ENCODE measurements at places on chromosomes 3 and 15.

GRCh38 chr3:194133661-194134230 lies 2.2 kb upstream of the HES1 start:
- DNase-seq, result no peak

DNA sequence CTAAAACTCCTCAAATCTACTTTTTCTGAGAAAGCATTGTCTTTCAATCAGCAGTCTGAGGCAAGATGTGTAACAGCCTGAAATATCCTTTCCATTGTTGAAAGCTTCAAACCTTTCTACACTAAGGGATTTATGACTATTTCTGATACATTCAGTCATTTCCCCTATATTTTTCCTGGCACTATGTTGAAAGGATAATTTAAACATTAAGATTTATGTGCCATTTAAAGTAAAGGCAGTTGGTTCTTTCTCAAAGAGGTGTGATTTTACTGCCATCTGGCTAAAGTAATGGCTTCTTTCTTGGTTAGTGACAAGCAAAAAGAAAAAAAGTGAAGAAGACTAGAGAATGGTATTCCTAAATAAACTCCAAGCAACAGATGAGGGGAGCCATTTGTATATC lies 249.6 kb upstream of the COL8A1 start:
- DNase-seq, result no peak

DNA sequence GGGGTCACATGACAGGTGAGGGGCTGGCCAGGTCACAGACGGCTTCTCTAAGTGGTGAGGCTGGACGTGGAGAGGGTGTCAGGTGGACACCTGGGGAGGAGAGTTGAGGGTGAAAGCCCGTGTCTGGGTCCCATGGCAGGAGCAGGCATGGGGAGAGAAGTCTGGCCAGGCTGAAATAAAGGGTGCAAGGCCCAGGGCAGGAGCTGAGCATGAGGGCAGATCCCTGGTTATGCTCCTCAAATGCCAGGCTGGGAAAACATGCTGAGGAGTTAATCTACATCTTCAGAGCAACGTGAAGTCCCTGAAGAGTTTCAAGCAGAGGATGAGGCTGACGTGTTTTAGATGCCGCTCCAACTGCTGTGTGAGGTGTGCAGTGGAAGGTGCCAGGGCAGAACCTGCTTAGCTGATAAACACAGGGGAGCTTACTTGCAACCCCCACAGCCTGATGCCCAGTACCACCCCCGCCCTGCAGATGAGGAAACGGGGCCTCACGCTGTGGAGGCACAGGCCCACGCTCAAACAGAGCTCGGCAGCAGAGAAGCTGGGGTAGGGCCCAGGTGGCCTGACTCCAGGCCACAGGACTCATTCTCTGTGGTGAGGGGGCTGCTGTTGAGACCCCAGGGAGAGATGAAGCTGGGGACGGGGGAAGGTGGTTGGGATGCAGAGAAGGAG lies 40.5 kb downstream of the HCN4 start:
- DNase-seq, result no peak

GRCh38 chr3:28207000-28207733 lies 34.3 kb upstream of the CMC1 start:
- DNase-seq, result no peak

DNA sequence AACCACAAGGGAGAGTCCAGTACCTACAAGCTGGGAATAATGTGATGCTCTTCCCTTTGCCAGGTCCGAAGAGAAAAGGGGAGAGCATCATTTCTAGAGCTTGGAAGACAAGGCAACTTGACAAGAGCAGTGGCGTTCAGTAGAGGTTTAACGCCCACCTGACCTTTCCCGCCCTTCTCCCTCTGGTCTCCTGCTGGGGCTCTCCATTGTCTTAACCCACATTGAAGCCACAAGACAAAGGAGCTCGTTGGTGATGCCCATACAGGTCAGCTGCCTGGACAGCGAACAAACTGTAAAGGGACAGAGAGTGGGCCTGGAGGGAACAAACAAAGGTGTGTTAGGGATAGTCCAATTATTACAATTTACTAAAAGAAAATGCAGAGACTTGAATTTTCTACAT lies 13.1 kb upstream of the DUT start:
- no peak for DNase-seq

DNA sequence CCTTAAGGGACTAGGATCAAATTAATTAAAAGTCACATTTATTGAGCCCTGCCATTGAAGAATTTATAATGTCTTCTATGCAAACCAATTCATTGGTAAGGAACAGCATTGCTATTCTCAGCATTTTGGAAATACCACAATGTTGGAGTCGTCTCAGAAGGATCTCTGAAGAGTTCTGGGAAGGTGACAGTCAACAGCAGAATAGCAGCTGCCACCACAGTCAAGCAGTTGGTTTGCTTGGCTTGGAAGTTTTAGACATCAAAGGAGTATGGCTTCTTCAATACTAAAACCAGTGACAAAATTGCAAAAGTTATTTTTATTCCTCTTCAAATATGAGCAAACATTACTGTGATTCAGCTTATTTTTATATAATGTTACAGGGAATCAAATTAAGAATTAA lies 167.9 kb downstream of the CNTN4 start:
- DNase-seq, result no peak

DNA sequence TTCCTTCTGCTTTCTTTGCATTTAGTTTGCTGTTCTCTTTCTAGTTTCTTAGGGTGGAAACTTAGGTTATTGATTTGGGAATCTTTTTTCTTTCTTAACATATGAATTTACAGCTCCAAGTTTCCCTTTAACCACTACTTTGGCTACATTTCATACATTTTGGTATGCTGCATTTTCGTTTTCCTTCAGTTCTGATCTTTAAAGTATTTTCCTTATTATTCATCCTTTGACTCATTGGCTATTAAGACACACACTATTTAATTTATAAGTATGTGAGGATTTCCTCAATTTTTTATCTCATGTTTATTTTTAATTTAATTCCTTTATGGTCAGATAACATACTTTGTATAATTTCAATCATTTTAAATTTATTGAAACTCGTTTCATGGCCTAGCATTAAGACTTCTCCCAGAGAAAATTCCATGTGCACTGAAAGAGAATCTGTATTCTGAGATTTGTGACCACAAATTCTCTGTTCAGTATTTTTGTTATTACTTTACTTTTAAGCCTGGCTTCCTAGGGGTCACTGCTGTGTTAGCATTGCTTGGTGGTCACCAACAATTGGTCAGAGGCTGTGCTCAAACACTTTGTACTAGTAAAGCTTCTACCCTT lies 87.7 kb downstream of the CFAP20DC start:
- peak; percentile 34 for DNase-seq

DNA sequence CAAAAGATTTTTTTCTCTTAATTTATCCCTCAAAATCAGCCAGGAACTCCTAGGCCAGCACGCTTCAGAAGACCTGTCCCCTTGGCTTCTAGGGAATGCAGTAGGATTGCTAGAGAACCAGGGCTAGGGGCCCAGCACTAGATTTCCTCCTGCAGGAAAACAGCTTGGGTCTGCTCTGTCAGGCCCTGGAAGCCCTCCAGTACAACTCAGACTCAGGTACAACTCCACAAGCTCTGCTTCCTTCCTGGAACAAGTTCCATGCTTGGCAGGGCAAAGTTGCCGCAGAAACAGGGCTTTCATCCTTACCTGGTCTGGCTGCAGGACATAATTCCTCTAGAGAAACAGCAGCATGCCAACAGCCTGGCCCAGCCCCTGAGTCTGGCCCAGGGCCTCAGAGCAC lies 96.1 kb upstream of the CTNNB1 start:
- DNase-seq, result no peak

DNA sequence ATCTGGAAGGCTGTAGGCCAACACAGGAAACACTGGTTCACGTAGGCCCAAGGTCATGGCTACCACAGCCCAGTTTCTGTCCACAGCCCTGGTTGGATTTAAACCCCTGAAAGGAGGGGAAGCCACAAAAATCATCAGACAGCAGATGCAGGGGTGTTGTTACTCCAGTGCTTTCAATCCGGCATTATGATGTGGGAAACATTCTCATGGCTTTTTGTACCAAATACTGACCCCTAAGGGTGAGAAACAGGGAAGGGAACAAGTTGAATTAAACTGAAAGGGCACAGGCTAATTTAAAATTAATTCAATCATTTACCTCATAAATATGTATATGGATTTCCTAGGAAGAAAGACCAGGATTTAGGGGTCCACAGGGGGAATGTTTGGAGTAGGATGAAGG lies 375.6 kb downstream of the CTNNB1 start:
- DNase-seq, result no peak

DNA sequence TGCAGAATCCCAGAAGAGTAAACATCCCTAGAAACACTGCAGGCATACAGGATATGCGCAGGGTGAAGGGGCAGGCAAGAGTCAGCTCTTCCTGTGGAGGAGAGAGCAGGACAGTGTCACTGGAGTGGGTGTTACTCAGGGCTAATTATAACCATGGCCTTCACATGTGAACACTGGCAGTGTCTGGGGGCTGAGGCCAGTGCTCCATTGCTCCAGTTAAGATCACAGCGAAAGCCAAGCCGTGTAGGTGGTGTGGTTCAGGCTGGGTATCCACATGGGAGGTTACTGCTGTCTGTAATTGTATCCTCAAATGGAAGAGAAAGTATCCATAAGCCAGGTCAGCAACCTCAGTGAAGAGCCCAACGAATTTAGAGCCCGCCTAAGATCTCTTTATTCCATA lies 84.6 kb downstream of the MESD start:
- DNase-seq, result no peak

GRCh38 chr3:74041068-74041675 lies 416.4 kb upstream of the PDZRN3 start:
- no peak for DNase-seq

DNA sequence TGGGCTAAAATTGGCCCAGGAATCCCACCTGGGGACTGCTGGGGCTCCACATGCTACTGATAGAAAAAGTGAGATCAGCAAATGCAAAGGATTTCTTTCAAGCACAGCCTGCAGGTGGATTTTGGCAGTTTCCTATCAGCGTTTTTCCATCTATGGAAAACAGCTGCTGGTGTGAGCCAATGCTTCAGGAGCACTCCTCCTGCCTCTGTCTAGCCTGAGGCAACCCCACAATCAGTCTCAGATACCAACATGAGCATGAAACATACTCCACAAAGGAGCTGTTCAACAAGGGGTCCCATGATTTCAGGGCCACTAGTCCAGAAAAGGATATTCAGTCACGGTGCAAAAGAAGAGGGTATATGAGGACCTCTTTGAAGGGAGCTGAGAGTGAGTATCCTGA lies 311.5 kb upstream of the THBS1 start:
- DNase-seq, result no peak

DNA sequence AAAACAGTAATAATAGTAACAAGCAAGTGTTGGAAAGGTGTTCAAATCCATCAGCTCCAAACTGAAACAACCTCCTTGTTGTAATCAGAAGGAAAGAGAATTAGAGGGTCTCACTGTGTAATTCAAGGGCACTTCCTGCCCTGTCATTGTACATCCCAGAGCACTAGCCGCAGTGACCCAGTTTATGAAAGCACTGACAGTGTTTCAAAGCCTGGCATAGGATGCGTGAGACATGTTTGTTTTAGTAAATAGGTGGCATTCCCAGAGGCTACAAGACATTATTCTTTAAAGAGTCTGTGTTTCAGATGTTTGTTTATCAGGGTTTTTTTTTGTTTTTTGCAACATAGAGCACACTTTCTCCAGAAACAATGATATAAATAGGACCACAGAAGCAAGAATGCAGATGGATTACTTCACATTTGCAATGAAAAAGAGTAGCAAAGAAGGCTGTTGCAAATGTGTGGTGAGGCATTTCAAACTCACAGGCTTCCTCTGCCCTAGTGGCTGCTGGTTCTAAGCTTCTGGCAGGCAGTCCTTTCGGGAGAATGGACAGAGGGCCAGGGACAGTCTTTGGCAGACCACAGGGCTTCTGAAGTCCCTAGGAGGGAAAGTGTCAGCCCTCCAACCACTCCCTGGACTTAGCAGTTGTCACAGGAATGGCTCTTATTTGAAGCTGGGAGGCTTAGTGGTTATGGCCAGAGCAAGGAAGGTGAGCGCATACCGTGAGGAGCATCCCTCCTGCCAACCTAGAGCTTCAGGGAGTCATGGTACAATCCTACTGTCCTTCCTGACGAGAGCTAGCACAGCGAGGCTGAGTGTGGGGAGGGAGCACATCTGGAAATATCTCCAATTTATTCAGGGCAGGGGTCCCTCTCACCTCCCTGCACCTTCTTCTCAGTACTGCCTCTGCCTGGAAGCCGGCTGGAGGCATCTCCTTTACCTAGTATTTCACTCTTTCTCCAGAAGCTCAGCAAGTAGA lies 31.4 kb upstream of the TIPARP start:
- DNase-seq, result peak; percentile 19

- no peak for DNase-seq
Measured at GRCh38 chr3:108297647-108298046, 1.3 kb downstream of the HHLA2 start.

- no peak for DNase-seq
Measured at GRCh38 chr3:172702256-172702655, 8.6 kb downstream of the NCEH1 start.

DNA sequence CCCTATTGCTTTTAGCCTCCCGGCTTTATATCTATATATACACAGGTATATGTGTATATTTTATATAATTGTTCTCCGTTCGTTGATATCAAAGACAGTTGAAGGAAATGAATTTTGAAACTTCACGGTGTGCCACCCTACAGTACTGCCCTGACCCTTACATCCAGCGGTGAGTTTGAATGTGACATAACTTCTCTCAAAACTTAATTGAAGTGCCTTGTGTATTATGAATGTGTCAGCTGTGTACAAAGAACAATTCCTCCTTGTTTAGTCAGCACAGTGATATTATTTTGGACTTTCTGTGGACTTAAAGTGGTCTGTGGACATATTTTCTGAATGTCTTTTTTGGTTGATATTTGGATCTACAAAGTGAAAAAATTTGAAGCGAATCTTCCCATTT lies 220 bp downstream of the TP63 start:
- DNase-seq, result no peak

DNA sequence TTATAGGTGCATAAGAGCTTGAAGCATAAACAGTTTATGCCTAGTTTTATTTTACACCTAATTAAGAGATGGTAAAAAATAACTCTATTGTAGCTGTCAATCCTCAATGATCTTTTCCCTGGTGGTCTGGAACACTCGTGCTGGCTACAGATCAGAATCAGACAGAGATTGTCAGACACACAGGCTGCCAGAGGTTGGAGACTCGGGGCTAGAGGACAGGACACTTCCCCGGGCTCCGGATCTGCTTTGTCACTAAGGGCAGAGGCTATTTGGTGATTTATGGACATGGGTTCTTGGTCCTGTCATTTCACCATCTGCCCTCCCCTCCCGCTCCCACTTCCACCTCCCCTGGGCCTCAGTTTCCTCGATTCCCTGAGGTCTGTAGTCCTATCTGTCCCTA lies 16.5 kb upstream of the FAM174B start:
- DNase-seq, result no peak

DNA sequence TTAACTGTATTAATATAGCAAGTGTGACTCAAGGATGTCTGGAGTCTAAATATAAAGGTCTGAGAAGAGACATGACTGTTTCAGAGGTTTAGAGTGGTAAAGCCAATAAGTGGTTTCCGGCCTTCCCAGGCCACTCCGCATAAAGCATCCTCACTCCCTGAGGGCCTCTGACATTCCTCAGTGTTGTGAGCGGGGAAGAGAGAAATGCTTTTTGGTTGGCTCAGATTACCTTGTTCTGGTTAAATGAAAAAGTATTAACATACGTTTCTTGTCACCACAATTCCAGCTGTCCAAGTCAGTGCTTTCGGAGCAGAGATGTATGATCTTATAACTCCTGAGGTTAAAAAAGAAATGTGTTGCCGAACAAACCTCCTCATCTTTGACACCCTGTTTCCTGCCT lies 103.8 kb downstream of the RBMS3 start:
- peak; percentile 61 for DNase-seq

- DNase-seq, result no peak
Measured at GRCh38 chr3:83890763-83891135, 1068.0 kb upstream of the CADM2 start.
